ENCODE measurements at places on chromosomes 6 and 20.

GRCh38 chr6:43924222-43924702, 154.3 kb downstream of the VEGFA start:
- DNase-seq: peak; percentile 54

DNA sequence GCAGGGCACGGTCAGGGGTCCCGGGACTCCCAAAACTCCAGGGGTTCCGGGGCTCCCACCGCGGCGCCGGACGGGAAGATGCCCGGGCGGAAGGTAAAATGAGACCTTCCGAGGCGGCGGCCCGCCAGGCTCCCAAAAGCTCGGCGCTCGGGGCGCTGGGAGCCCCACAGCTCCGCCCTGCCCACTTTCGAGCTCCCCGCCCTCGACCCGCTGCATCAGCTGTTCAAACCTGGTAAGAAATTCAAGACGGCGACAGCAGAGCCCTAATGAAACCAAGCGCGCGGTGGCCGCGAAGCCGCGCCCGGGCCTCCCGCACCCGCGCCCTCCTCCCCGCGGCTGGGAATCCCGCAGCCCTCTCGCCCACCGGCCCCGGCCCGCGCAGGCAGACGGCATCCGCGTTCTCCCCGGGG, 369 bp downstream of the SLC4A11 start:
- peak; percentile 49 for DNase-seq

DNA sequence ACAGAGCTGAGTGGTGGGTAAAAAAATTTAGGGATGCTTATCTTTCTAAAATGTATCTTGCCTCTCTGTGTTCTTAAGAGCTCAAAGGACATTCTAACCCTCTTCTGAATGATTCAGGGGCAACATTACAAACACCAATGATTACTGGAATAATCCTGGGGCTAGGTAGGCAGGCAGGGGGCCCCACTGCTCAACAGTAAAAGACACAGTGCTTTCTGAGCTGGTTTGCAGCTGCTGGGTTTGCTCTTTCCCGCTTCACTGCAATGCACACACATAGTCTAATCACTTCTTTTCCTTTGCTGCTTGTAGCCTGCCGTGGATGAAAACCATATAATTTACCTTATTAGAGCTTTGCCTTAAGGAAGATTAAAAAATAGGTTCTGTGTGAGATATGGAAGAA, 23.9 kb downstream of the CLDN20 start:
- no peak for DNase-seq

- no peak for DNase-seq
These were observed 95.1 kb downstream of the SNAP25 start for GRCh38 chr20:10313701-10314100.

- no peak for DNase-seq
These were observed 67.3 kb upstream of the SLC22A1 start for GRCh38 chr6:160054271-160054670.

DNA sequence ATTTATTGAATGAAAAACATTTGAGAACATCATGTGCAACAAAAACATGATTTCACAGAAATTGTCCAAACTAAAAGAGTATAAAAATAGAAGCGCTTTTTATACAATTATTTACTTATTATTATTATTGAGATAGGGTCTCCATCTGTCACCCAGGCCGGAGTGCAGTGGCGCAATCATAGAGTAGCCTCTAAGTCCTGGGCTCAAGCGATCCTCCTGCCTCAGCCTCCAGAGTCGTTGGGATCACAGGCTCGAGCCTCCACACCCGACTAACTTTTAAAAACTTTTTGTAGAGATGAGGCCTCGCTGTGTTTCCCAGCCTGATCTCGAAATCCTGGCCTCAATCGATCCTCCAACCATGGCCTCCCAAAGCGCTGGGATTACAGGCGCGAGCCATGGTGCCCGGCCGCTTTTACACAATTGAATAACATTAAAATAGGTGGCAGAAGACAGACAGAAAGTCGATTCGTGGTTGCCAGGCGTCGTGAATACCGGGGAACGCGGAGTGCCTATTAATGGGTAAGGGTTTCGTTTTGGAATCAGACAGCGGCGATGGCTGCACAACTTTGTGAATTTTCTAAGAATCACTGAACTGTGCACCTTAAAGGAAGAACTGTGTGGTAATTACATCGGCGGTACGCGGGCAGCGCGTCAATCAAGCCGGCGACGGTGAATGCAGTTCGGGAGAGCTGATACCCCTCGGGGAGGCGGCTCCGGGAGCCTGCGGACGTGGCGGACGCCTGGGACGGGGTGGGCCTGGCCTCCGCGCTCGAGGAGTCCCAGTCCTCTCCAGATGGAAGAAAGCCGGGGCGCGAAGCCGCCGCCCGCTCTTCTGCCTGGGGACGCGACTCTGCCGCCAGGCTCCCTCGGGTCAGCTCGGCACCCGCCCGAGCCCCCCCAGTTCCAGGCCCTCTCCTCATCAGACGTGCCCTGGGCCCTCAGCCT, 807 bp downstream of the TBC1D20 start:
- peak; percentile 26 for DNase-seq

DNA sequence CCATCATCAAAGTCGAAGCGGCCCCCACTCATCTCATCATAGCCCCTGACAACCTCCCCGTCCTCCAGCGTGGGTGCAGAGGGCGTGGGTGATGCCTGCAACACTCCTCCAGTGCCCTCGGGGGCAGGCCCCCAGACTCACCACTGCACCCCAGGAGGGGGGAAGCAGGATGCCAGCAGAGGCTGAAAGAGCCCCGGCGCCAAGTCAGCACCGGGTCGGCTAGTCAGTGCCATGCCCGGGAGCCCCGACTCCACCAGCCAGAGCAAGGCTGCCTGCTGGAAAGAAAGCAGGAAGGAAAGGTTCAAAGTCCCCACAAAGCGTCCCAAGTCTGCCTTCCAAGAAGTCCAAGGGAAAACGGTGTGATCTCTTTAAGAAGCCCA, 324 bp downstream of the JPH2 start:
- DNase-seq: no peak

DNA sequence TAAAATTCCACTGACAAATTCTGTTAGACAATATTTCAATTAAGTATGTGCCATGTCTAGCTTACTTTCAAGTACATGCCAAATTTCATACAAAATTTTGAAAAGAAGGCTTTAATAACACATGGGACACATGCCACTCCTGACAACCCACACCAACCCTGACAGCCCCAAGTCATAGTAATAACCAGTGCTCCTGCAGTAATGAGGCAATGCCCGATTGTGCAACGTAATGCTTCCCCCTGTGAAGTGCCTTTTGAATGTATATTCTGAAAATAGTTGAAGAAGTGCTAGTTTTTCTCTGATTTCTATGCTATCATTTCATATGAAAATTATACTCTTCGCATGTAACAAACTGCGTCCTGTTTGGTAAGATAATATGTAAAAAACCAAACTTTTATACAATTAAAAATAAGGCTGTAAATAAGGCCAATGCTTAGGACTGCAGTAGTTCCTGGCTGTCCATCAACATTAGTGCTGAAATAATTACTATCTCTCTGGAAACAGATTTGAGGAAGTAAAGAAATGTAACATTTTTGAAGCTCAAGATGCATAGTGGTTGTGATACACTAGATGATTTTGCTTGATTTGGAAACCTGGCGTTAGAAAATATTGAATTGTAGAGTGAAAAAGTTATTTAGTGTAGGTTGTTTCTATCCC, 125.8 kb upstream of the BCLAF1 start:
- DNase-seq: no peak

- no peak for DNase-seq
These were observed 98.7 kb downstream of the COL21A1 start for GRCh38 chr6:56148488-56149186.

DNA sequence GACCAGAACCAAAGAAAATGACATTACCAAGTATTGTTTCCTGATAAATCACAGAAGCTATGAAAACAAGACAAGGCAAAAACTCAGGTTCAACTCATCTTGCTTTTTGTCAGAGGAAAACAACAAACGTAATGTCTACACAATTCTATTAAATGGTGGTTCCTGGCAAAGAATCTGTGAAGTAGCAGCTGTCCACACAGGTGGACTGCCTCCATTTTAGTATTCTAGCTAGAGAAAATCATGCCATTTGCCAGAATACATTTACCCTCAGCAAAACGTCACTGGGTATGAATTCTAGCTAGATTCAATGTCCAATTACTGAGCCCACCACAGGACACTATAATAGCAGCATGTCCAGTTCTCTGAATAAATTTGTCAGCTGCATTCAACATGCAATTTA, 125.4 kb downstream of the ADGRB3 start:
- DNase-seq: no peak

- no peak for DNase-seq
These were observed 87.1 kb upstream of the SIRPA start for GRCh38 chr20:1808101-1808500.

DNA sequence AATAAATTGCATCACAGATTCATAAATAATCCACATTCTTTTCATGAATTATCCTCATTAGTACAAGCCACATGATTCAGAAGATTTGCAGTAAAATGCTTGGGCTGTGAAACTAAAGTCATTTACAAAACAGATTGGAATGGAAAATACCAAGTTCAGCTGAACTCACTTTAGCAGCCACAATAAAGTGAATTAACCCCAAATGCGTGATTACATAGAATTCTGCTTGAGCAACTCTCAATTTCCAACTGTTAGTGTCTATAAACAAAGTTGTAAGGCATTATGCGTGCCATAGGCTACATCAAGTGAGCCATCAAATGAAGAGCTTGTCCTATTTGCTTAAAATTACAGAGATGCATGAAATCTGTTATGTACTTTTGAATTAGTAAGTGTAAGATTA, 60.4 kb upstream of the GFRAL start:
- DNase-seq: no peak

Measured in stimulated activated CD8-positive, alpha-beta memory T cell treated with anti-CD3 and anti-CD28 coated beads, Interleukin-2, amount 100 ng/mL, for 48 hours (primary cell).